NCI-H774 (cell line): ENCODE measurements at places on chromosomes 7 and 10.
A peak's percentile ranks its signal among the peaks of the same experiment; 100 is the strongest.

DNA sequence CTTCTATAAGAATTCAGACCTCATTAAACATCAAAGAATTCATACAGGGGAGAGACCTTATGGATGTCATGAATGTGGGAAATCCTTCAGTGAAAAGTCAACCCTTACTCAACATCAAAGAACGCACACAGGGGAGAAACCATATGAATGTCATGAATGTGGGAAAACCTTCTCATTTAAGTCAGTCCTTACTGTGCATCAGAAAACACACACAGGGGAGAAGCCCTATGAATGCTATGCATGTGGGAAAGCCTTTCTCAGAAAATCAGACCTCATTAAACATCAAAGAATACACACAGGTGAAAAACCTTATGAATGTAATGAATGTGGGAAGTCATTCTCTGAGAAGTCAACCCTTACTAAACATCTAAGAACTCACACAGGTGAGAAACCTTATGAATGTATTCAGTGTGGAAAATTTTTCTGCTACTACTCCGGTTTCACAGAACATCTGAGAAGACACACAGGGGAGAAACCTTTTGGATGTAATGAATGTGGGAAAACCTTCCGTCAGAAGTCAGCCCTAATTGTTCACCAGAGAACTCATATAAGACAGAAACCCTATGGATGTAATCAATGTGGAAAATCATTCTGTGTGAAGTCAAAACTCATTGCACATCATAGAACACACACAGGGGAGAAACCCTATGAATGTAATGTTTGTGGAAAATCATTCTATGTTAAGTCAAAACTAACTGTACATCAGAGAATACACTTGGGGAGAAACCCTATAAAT is 24.1 kb downstream of the ZNF37A start:
- DNase-seq: no peak

DNA sequence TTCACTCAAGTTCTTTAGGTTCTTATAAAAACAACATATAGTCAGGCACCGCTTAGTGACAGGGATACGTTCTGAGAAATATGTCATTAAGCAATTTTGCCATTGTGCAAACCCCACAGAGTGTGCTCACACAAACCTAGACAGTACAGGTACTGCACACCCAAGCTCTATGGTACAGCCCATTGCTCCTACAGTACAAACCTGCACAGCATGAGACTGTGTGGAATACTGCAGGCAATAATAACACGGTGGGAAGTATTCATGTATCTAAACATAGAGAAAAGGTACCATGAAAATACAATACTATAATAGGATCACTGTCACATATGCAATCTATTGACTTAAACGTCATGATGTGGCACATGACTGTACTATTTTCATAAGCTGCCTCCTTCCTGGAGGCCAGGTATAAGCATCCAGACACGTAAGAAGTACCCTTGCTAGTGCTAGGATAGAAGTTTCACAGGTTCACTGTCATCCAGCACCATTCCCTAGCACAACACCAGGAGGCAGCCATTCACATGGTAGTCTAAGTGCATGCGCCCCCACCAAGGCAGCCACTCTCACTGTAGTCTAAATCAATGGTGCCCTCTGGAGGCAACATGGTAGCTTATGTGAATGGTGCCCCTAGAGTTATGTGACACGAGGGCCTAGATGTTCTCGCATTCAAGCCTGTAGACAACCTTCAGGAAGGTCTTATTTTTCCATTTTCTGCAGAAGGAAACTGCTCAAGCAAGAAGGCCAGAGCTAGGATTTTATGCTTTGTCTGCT is 98.5 kb downstream of the ARHGAP22 start:
- no peak for DNase-seq

DNA sequence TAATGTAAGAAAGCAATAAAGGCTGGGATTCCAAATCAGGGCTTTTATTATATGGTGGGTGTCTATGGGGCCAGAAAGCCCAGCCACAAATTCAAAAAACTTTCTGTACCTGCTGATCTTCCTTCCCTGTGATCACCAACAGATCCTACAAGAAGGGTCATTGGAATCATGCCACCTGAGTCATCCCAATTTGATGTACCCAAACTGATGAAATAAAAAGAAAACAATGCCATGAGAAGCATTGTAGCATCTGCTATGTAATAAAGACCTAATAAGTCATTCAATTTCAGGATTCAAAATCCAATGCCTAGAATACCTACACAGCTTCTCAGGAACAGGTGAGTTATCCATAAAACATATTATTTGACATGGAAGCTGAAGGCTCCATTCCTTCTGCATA is 228.8 kb downstream of the DKK1 start:
- no peak for DNase-seq

DNA sequence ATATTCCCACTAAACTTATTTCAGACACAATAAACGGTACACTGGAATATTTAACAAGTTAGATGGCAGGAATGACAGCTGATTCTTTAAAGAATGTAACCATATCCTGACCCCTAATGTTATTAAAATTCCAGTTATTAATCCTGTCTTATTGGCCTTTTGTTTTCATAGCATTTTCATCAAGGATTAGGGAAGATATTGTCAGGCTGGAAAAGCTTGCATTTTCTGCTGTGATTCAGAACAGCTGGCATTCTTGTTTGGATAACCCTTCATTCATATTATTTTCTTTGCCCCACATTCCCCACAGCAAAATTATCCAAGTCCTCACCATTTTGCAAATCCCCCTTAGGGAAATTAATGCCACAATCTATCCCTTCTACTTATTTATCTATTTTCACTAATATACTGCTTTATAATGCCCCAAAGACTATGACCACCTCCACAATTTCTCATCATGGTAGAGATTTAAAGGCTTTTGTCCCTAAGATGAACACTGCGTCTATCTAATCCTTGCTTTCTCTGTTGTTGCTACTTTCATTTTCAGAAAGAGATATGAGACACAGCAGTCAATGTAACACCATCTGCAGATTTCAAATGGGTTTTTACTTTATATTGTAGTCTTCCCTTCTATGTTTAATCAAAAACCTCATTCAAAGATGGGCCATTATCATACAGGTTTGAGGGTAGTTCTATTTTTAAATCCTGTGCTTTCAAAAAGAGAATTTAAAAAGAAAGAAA is 475.1 kb downstream of the PARD3 start:
- no peak for DNase-seq

DNA sequence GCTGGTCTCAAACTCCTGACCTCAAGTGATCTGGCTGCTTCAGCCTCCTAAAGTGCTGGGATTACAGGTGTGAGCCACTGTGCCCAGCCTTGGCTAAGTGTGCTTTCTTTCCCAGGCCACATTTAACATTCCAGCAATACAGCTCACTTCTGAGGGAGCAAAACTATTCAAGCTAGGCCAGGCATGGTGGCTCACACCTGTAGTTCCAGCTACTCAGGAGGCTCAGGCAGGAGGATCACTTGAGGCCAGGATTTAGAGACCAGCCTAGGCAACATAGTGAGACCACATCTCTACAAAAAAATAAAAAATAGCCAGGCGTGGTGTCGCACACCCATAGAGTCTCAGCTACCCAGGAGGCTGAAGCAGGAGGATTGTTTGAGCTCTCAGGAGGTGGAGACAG is 23.3 kb upstream of the TPST1 start:
- no peak for DNase-seq

- no peak for DNase-seq
Measured at GRCh38 chr10:57952741-57953140, 315.0 kb downstream of the IPMK start.

GRCh38 chr7:30521532-30521931 is 16.9 kb upstream of the GGCT start:
- no peak for DNase-seq

DNA sequence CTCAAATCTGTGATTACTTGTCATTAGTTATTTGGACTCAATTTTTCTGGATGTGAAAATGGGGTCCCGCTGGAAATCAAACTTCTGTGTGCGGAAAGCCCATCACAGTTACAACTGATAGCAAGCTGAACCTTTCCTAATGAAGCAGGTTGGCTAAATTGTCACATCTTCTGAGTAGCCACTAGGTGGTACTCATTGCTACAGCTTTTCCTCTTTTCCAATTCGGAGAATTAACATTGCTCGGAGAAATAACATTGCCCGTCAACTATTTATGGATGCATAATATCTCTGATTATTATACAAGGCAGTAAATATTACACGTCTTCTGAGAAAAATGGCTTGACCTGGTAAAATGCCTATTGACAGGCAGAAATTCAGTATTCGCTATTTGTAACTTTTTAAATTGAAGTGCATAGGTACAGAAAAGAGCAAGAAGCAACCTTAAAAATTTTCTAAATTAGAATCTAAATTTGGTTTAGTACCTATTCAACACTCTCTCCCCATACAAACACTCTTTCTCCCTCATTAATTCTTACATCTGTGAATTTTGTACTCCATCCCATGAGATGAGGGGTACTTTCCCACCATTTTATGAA is 17.3 kb upstream of the BLOC1S2 start:
- no peak for DNase-seq

GRCh38 chr7:76272851-76273497 is 29.5 kb upstream of the HSPB1 start:
- no peak for DNase-seq

GRCh38 chr7:84792231-84792893 is 394.5 kb downstream of the SEMA3D start:
- no peak for DNase-seq

- no peak for DNase-seq
Measured at GRCh38 chr7:51000956-51001355, 218.3 kb upstream of the GRB10 start.

DNA sequence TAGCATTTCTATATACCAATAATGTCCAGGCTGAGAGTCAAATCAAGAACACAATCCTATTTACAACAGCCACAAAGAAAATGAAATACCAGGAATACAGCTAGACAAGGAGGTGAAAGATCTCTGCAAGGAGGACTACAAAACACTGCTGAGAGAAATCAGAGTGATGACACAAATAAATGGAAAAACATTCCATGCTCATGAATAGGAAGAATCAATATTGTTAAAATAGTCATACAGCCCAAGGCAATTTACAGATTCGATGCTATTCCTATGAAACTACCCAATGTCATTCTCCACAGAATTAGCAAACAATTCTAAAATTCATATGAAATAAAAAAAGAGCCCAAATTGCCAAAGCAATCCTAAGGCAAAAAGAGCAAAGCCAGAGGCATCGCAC is 116.8 kb upstream of the ZNF32 start:
- no peak for DNase-seq

GRCh38 chr10:8104721-8105120 is 50.2 kb downstream of the GATA3 start:
- DNase-seq: no peak

DNA sequence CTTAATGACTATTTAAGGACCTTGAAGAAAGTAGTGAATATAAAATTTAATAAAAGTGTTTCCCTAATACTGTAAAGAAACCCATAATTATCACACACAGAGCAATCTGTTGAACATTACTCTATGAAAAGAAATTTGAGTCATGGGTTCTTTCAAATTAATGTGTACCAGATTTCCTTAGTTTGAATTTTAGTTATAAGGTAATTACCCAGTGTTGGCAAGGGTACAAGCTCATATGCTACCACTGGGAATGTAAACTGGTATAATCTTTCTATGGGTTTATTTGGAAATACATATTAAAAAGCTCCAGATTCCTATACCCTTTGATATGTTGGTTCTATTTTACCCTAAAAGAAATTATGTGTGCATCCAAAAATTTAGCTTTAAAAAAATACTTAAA is 22.9 kb downstream of the PANK1 start:
- no peak for DNase-seq

- DNase-seq: peak; percentile 95
Measured at GRCh38 chr7:48786951-48787350, 137.4 kb upstream of the CDC14C start.
